Activated naive CD4-positive, alpha-beta T cell (primary cell): ENCODE measurements at places on chromosomes 13 and 19.

GRCh38 chr19:17889609-17890214 lies 18.0 kb downstream of the SLC5A5 start:
- DNase-seq = no peak

DNA sequence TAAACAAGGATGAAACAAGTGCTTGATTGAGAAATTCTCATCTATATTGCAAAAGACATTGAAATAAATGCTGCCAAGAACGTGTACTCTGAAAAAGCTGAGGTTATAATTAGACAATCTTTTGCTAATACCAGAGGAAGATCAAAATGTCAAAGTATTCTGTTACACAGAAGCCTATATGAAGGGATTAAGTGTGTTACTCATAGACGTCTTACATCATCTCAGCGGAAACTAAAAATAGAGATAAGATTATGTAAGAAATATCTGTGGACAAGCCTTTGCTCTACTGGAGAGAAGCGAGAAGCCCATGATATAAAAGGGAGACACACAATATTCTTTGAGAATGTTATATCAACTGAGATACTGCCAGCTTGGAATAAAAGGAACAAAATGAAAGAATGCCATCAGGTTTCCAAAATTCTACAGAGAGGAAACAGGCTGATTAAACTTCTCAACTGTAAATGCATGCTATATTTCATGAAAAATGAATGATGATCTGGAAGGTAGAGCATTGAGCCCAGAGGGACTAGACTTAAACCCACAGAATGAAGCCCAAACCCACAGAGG lies 699.0 kb downstream of the GPC5 start:
- DNase-seq = no peak

DNA sequence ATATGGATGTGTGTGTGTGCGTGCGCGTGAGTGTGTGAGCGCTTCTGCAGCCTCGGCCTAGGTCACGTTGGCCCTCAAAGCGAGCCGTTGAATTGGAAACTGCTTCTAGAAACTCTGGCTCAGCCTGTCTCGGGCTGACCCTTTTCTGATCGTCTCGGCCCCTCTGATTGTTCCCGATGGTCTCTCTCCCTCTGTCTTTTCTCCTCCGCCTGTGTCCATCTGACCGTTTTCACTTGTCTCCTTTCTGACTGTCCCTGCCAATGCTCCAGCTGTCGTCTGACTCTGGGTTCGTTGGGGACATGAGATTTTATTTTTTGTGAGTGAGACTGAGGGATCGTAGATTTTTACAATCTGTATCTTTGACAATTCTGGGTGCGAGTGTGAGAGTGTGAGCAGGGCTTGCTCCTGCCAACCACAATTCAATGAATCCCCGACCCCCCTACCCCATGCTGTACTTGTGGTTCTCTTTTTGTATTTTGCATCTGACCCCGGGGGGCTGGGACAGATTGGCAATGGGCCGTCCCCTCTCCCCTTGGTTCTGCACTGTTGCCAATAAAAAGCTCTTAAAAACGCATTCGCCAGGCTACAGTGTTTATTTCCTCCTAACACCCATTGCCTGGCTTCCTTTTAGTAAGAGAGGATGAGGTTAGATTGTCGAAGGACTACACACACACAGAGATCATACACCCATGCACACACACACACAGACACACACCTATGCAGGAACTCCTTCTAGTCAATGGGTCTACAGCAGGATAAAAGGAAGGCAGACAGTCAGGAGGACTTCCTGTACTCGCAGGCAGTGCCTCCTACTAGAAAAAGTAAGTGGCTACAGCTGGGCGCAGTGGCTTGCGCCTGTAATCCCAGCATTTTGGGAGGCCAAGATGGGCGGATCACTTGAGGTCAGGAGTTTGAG lies 7.1 kb downstream of the FOSB start:
- no peak for DNase-seq

DNA sequence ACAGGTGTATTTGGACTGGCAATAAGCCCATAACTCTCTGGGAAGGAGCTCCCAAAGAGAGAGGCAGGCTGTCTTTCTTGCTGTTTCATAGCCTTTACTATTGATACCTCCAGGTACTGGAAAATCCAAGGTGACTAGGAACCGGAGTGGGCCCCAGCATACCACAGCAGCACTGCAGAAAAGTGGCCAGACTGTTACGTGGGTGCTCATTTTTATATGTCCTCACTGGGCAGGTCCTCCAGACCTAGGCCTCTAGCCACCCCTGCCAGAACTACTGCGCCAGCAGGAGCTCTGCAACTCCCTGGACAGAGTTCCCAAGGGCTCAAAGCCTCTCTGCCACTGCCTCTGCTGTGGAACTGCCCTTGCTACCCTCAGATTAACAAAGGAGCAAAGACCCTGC lies 46.4 kb downstream of the LIG4 start:
- no peak for DNase-seq

DNA sequence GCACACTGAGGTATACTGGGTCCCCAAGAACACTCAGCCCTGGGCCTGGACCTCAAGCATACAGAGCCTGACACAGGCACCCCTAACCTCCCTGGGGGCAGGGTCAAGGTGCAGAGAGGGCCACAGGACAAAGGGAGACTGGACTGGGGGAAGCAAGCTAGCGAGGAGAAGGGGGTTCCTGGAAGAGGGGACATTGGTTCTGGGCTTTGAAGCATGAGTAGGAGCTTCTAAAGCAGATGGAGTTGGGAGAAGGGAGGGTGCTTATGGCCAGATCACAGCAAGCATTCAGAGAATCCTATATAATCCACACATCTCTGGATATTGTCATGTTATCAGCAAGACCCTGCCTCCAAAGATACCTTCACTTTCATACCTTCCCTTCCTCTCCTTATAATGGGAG lies 3.2 kb downstream of the CIB3 start:
- no peak for DNase-seq

GRCh38 chr13:112657850-112658445 lies 31.9 kb upstream of the ATP11A start:
- no peak for DNase-seq

GRCh38 chr13:71695662-71696061 lies 171.3 kb downstream of the DACH1 start:
- no peak for DNase-seq

DNA sequence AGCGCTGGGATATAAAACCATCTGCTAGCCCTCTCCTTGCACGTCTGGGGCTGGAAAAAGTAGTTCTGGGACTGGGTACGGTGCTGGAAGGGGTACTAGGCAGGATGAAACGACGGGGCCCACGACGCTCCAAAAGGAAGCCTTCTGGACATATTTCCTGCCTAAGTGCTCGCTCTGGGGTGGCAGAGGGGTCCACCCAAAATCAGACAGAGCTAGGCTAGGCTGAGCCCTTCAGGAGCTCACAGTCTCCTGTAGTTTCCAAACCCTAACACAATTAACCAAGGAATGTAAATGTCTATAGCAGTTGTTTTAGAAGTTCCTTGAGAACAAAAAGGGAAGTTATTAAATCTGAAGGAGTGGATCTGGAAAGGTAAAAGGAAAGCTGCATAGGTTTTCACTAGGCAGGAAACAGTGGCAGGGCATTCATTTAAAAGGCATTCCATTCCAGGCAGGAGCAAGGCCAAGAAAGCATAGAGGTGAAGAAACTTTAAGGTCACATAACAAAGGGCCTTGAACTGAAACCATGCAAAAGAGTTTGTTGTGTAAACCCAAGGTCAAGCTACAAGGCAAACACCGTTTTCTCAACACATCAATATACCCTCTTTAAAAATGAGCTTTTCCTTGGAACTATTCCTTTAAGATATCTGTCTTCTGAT lies 634 bp upstream of the DIAPH3 start:
- no peak for DNase-seq
